Stimulated activated CD8-positive, alpha-beta memory T cell treated with anti-CD3 and anti-CD28 coated beads, Interleukin-15, amount 100 ng/mL, for 48 hours (primary cell): ENCODE measurements at places on chromosomes 11 and 22.

DNA sequence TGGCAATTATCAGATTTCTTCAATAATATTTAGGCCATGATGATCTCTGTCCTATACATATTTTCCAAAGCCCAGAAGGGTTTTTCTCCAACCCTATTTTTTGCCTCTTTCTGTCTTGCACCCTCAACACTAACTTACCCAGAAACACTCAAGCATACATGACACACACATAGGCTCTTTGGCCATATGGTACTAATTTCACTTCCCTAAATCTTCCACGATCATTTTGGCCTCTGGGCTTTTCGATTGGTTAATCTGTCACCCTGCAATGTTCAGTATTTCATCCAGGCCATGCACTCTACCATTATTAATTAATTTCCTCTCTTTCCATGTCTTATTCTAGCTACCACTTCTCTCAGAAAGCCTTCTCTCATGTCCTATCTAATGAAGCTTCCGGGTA lies 59.8 kb downstream of the LUZP2 start:
- DNase-seq: no peak

GRCh38 chr11:10941871-10942270 lies 84.0 kb upstream of the ZBED5 start:
- DNase-seq: no peak

DNA sequence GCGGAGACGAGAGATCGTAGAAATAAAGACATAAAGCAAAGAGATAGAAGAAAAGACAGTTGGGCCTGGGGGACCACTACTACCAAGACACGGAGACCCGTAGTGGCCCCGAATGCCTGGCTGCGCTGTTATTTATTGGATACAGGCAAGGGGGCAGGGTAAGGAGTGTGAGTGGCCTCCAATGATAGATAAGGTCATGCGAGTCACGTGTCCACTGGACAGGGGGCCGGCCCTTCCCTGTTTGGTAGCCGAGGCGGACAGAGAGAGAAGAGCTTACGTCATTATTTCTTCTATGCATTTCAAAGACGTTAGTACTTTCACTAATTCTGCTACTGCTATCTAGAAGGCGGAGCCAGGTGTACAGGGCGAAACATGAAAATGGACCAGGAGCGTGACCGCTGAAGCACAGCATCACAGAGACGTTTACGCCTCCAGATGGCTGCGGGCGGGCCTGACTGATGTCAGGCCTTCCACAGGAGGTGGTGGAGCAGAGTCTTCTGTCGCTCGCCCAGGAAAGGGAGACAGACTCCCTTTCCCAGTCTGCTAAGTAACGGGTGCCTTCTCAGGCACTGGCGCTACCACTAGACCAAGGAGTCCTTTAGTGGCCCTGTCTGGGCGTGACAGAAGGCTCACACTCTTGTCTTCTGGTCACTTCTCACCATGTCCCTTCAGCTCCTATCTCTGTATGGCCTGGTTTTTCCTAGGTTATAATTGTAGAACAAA lies 24.8 kb downstream of the PPP6R2 start:
- DNase-seq: no peak

- DNase-seq: no peak
Observed at GRCh38 chr11:57354699-57355098, 16.5 kb downstream of the P2RX3 start.

GRCh38 chr11:76615950-76616349 lies 54.6 kb downstream of the LRRC32 start:
- DNase-seq: no peak

GRCh38 chr22:47139013-47139789 lies 376.8 kb downstream of the TBC1D22A start:
- no peak for DNase-seq

DNA sequence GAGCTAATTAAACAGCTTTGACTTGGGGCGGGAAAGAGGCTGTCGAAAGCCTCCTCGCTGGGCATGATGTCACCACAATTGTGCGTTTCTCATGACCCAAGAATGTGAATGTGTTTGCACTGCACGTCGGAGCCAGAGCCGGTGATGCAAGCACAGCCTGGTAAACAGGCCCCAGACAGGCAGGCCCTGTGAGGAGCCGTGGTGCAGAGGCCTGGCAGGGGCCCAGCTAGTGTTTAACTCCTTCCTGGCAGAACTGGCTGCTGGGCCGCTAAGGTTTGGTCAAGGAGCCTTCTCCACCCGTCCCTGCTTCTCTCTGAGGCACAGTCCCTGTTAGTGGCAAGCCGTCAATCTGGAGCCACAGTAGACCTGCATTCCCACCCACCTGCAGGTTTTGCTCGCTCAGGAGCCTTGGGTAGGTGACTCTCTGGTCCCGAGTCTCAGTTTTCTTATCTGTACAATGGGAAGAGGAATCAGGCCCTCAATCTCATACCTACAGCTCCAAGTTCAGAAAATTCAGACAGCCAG lies 25.4 kb upstream of the SMTN start:
- DNase-seq: no peak

- DNase-seq: no peak
Observed at GRCh38 chr11:28383456-28383855, 275.3 kb downstream of the METTL15 start.
